ENCODE measurements at places on chromosomes 12 and 14. TPM values are rescaled to one million over a fixed set of nuclear protein-coding genes. Genes with fewer than 3 reads are reported as not detected.

GRCh38 chr14:92527721-92528120 is 14.1 kb downstream of the RIN3 start:
- no peaks in the 10 kb centered on the region for H3K36me3 ChIP-seq
- H3K27me3 ChIP-seq: no peaks in the 10 kb centered on the region
- no peak for DNase-seq
- peaks cover 42% of the 10 kb centered on the region for H3K4me1 ChIP-seq

- H3K27me3 ChIP-seq: no peaks in the 10 kb centered on the region
- no peak for DNase-seq
- H3K4me1 ChIP-seq: no peaks in the 10 kb centered on the region
- no peak overlapping the region for H3K27ac ChIP-seq
- H3K4me3 ChIP-seq: no peak overlapping the region
Measured at GRCh38 chr12:108890208-108890607, 10.3 kb downstream of the DAO start.

- no peaks in the 10 kb centered on the region for H3K27me3 ChIP-seq
- no peaks in the 10 kb centered on the region for H3K4me1 ChIP-seq
- no peak overlapping the region for H3K27ac ChIP-seq
- no peaks in the 10 kb centered on the region for H3K36me3 ChIP-seq
Measured at GRCh38 chr12:81329085-81329484, 251.2 kb downstream of the ACSS3 start.

DNA sequence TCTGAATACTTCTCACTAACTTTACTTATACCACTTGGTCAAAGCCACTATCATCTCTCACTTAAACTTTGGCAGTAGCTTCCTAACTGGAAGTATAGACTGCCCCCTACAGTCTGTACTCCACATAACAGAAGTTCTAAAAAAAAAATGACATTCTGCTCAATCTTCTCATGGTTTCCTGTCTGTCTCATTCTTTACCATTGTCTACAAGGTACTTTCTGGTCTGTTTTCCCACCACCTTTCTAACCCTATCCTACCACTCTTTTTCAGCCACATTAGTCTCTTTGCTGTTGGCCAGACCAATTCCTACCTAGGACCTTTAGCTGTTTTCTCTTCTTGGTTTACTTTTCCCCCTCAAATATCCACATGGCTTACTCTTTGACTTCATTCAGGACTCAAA is 14.7 kb downstream of the CPSF6 start:
- H3K27me3 ChIP-seq: no peaks in the 10 kb centered on the region
- H3K27ac ChIP-seq: no peak overlapping the region
- DNase-seq: no peak
- H3K36me3 ChIP-seq: peaks cover 43% of the 10 kb centered on the region
- H3K4me3 ChIP-seq: no peak overlapping the region
- H3K4me1 ChIP-seq: no peaks in the 10 kb centered on the region

DNA sequence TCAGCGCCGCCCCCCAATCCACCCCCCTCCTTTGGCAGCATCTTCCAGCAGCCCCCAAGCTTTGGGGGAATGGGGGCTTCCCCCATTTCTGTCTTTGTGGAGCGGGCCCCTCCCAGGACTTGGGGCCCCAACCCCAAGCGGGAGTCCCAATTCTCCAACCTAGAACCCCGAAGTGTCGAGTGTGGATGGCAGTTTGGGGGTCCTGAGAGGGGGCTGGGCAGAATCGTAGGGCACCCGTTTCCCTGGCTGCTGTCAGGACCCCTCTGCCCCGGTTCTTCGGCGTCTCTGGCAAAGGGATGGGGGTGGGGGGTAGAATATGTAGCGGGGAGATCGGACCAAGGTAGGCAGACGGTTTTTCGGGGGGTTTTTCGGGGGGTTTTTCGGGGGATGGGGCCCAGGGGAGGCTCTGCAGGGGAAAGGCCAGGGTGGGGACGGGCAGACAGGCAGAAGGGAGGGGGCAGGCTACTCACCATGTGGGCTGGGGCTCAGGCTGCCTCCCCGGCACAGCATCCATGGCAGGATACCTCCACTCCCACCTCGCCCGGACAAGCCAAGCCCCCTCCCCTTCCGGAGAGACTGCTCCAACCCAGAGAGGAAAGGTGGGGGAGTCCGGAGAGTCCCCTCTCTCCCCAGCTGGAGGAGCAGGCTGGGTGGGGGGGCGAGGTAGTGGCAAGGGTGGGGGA is 739 bp downstream of the JPH4 start:
- H3K36me3 ChIP-seq: no peaks in the 10 kb centered on the region
- H3K4me3 ChIP-seq: peak overlapping the region; percentile 31
- H3K4me1 ChIP-seq: no peaks in the 10 kb centered on the region
- peak; percentile 58 for DNase-seq
- no peak overlapping the region for H3K27ac ChIP-seq

DNA sequence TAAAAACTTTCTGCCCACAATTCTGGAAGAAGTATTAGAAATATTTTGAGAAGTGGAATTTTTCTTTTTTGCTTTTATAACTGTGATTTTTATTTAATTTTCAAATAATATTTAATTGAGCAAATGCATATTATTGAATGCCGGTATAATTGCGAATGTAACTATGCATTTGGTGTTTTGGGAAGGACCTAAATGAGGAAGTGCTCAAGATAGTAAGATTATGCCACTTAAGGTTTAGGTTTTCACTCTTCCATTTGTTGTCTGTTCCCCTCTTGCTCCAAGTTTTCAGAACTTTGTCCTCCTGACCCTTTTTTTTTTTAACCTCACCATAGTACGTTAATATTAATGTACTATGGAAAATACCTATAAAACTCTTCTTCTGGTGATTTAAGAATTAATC is 85.8 kb downstream of the KIAA0586 start:
- no peak overlapping the region for H3K4me3 ChIP-seq
- DNase-seq: no peak
- H3K36me3 ChIP-seq: no peaks in the 10 kb centered on the region
- no peak overlapping the region for H3K27ac ChIP-seq

DNA sequence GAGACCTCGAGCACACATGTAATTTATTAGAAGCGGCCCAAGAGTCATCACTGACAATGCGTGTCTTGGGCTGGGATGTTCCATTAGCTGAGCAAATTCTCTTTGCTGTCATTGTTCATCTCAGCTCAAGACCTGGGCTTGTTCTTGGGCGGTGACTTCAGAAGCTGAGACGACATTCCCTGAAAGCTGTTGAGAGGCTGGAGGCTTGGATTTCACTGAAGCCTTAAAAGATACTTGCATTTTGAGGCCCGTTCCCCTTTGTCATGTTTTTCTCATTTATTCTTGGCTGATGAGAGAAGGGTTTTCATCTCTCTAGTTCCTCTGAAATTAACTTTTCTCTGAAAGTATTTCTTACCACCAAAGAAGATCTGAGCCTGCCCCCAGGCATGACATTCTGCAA is 16.6 kb upstream of the SUSD6 start:
- H3K4me1 ChIP-seq: no peaks in the 10 kb centered on the region
- no peaks in the 10 kb centered on the region for H3K27me3 ChIP-seq
- no peak overlapping the region for H3K27ac ChIP-seq
- H3K36me3 ChIP-seq: no peaks in the 10 kb centered on the region
- no peak overlapping the region for H3K4me3 ChIP-seq
- DNase-seq: no peak

DNA sequence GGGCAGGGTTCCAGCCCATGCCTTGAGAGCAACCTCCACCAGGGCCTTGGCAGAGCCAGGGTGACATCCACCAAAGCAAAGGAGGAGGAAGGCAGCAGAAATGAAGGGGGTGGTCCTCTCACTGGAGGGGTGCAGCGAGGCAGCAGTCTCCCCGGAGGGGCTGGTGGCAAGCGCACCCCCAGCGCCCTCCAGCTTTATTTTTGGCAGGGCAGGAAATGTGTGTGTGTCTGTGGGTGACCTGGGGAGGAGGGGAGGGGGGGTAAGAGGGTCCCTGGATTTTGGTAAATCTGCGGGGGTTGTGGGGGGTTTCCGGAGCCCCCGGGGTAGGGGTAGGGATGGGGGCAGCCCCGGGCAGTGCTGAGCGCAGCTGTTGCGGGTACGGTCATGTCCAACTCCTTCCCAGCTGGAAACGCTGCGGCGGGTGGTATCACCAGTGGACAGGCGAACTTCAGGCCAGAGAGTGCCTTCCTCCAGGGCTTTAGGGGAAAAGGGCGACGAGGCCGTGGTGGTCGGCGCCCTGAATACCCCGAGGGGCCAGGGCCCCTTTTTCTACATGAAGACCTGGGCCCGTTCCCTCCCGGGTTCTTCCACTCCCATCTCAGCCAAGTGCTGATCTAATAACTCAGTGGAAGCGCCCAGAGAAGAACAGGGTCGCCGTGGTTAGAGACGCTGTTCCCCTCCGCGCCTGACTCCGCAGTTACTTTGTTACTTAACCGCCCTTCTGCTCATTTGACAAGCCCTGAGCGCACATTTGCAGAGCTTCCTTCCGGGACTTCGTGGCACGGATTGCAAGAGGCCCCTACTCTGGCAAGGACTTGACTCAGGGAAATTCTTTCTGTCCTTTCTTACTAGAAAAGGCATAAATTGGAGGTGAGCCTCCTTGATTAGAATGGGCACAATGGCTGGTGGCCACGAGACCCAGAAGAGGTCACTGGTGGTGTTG is 55.2 kb downstream of the FOS start:
- H3K4me3 ChIP-seq: no peak overlapping the region
- peak overlapping the region; percentile 62 for H3K27ac ChIP-seq
- no peaks in the 10 kb centered on the region for H3K36me3 ChIP-seq
- DNase-seq: peak; percentile 83
- peaks cover 16% of the 10 kb centered on the region for H3K4me1 ChIP-seq

DNA sequence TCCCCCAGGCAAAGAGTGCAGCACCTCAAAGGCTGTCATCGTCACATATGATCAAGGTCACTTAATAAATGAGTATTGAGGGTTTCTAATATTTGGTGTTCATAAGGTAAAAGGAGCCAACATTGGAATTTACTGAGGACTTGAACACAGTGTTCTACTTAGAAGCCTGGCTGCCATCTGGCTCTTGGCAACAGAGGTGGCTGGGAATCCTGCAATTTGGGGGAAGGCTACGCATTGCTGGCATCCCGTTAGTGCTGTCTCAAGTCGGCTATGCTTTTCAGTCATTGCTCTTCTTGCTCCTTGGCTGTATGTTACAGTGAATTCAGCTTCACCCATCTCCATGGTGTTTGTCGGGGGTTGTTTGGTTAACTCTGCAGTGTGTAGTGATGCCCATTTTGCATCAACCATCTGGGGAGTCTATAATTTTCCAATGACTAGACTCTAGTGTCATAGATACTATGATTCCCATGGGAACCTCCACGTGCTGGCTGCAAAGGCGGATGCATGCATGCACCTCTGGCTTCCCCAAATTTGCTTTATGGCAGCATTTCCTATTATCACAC is 12.9 kb upstream of the SLC24A4 start:
- no peak overlapping the region for H3K4me3 ChIP-seq
- H3K27me3 ChIP-seq: no peaks in the 10 kb centered on the region
- no peak for DNase-seq
- H3K27ac ChIP-seq: no peak overlapping the region
- no peaks in the 10 kb centered on the region for H3K36me3 ChIP-seq
- H3K4me1 ChIP-seq: no peaks in the 10 kb centered on the region

DNA sequence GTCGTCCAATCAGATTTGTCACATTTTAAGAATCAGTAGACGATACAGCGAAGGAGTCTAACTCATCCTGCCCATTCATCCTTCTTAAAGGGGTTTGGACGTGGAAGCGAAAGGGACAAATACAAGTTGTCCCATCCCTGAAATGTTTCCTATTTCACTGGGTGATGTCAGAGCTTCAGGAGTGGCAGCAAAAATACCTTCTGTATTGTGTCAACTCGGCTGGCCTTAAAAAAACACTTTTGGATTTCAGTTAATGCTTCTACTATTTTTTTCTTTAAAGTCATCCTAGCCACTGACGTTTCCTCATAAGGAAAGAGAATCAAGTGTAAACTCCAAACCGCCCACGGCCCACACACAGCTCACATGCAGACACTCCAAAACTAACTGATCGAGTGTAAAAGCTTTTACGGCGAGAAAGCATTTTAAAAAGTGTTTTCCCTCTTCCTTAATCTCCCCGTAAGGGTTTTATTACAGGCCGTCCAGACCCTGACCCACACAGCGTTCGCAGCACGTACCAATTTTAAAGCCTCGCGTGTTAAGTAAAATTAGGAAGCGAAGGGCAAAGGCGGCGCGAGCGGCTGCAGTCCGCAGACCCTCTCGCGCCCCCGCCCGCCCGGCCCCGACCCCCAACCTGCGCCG is 593 bp downstream of the CFL2 start:
- H3K27me3 ChIP-seq: no peaks in the 10 kb centered on the region
- H3K4me3 ChIP-seq: peak overlapping the region; percentile 85
- peak overlapping the region; percentile 93 for H3K27ac ChIP-seq
- no peaks in the 10 kb centered on the region for H3K36me3 ChIP-seq

DNA sequence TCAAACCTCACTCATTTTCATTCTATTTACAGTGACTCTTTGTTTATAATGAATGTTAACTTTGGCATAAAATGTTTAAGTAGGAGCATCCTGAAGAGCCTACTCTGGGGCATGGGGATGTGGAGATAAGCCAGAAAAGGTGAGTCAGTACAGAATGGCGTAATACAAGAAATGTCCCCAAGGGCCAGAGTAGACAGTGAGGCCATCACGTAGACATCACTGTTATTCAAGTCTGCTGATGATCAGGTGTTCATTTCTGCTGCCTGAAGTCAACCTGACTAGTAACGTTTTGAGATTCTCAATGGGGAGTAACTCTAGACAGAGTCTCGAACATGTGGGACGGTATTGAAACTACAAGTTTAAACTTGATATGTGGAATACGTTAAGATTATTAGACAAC is 47.6 kb upstream of the PKP2 start:
- no peak for DNase-seq
- no peaks in the 10 kb centered on the region for H3K4me1 ChIP-seq
- no peaks in the 10 kb centered on the region for H3K27me3 ChIP-seq
- H3K4me3 ChIP-seq: no peak overlapping the region
- no peaks in the 10 kb centered on the region for H3K36me3 ChIP-seq

- no peak overlapping the region for H3K4me3 ChIP-seq
- H3K36me3 ChIP-seq: no peaks in the 10 kb centered on the region
- DNase-seq: no peak
- H3K27ac ChIP-seq: no peak overlapping the region
Measured at GRCh38 chr12:4032924-4033615, 159.9 kb upstream of the PARP11 start.

DNA sequence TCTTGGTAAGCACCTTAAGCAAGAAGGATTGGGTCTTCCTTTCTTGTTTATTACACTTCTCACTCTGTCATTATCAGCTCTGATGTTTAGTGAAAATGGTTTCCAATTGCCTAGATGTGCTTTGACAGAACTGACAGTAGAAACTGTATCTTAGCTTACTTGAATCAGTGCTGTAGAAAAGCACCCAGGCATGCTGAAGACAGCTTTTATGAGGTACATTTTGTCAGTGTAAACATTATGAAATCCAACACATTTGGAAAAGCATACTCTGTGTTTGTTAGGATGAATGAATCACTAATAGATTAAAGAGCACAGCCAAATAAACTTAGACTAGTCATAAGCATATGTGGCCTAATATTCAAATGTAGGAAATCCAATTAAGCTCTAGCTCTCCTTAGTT is 290.2 kb upstream of the NPAS3 start:
- H3K36me3 ChIP-seq: no peaks in the 10 kb centered on the region
- no peaks in the 10 kb centered on the region for H3K27me3 ChIP-seq
- peaks cover 11% of the 10 kb centered on the region for H3K4me1 ChIP-seq
- no peak overlapping the region for H3K4me3 ChIP-seq
- DNase-seq: no peak

GRCh38 chr12:52699960-52700359 is 3.4 kb downstream of the KRT77 start:
- H3K36me3 ChIP-seq: no peaks in the 10 kb centered on the region
- no peak overlapping the region for H3K4me3 ChIP-seq
- H3K4me1 ChIP-seq: no peaks in the 10 kb centered on the region
- H3K27me3 ChIP-seq: no peaks in the 10 kb centered on the region
- H3K27ac ChIP-seq: no peak overlapping the region
- DNase-seq: no peak

FOS gene
- total RNA-seq: 1,048 TPM

TMEM132C gene
- 1.4 TPM for total RNA-seq

RFX4 gene
- total RNA-seq: not detected

CPM gene
- total RNA-seq: 81.0 TPM
